ENCODE measurements at places on chromosomes 6 and 20.

GRCh38 chr6:154371281-154371680, 14.7 kb upstream of the IPCEF1 start:
- DNase-seq = no peak

- no peak for DNase-seq
These were observed 8.5 kb downstream of the CD164 start for GRCh38 chr6:109373762-109374161.

DNA sequence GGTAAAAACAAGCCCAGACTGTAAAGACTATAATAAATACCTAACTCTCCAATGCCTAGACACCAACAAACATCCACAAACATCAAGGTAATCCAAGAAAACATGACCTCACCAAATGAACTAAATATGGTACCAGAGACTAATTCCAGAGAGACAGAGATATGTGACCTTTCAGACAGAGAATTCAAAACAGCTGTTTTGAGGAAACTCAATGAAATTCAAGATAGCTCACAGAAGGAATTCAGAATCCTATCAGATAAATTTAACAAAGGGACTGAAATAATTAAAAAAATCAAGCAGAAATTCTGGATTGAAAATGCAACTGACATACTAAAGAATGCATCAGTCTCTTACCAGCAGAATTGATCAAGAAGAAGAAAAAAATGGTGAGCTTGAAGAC, 26.6 kb downstream of the NCOA6 start:
- no peak for DNase-seq

- DNase-seq = no peak
These were observed 69.8 kb upstream of the RIN2 start for GRCh38 chr20:19688031-19688806.

DNA sequence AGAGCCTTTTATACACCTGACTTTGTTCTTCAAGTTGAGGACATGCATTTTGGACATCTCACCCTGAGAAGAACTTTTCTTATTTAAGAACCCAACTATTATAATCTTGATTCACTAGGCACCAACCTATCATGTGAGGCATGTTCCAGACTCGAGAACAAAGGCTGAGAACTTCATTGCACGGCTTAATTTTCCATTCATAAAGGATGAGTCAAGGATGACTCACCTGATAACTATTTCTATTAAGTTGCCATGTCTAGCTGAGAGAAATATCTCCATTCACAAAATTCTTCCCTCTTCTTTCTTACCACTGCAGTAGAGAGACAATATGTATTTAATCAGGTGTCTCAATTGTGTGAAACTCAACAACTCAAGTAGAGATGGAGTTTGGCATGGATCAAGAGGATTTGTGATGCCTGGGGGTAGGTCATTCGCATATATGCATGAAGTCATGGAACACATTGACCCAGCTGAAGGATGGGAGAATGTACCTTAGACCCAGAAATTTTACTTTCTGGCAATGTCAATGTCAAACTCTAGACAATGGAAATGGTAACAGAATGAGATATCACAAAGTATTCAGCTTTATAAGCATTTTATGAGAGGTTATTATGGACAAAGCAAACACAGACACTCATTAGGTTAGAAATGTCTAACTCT, 208.7 kb upstream of the PRND start:
- DNase-seq = no peak

- no peak for DNase-seq
These were observed 59.3 kb downstream of the DLL1 start for GRCh38 chr6:170231293-170232185.

GRCh38 chr6:63677282-63677681, 41.7 kb downstream of the PHF3 start:
- no peak for DNase-seq

- no peak for DNase-seq
These were observed 110.1 kb upstream of the HDAC2 start for GRCh38 chr6:114080891-114081510.

DNA sequence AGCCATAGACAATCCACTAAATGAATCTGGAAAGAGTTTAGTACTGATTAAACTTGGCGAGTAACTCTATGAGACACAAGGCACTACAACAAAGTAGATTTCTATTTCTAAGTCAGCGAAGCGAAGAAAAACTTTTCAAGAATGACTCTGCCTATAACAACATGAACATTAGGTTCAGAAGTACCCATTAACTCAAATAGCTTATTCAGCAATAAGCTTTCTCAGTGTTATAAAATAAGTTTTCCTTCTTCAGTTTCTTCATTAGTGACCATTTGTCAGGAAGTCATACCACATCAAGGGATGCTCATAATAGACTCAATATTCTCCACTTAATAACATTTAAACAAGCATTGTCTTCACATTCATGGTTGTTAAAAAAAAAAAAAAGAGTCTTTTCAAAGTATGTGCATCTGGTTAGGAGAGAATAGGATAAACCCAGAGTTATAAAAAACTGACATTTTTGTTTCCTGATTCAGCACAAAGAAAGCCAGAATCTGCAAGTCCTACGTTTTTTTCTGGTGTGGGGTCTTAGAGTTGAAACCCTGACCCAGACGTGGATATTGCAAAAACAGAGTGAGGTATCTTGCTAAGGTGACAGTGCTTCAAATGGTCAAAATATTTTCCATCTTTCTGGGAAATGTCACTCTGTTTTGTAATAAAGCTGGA, 148.2 kb upstream of the PREP start:
- no peak for DNase-seq

GRCh38 chr20:20206788-20207187, 154.5 kb downstream of the CFAP61 start:
- DNase-seq = no peak

DNA sequence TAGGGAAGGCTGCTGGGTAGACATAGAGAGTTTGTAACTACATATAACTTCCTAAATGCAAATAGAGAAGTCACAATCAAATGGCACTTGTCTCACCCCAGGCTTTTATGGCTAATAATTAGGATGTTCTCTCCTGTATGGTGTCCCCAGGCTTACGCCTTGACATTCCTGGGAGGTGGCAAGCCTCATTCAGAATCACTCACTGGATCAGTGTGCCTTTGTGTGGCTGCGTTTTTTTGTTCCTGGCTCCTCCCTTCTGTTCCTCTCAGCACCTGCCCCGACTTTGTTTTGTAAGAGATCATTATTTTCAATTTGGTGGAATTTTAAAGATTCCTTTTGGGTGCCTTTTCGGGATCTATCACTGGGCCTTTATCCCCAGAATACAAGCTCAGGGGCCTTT, 5.7 kb downstream of the LAMP5 start:
- no peak for DNase-seq

DNA sequence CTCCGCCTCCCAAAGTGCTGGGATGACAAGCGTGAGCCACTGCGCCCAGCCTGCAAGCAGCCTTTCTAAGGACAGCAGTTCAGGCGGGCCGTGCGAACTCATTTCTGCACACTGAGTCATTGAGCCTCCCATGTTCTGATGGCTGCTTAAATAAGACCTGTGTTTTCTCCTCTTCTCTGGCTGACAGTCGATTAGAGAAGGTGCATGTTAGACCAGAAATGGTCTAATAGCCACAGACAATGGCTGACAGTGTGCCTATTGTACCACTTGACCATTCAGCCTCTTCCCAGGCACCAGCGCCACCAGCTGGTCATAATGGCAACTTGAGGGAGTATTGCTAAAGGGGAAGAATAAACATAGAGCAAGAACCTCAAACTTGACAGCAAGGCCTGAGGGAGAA, 6.2 kb downstream of the CST11 start:
- DNase-seq = no peak

- no peak for DNase-seq
These were observed 23.7 kb downstream of the SPATA2 start for GRCh38 chr20:49891476-49892110.

DNA sequence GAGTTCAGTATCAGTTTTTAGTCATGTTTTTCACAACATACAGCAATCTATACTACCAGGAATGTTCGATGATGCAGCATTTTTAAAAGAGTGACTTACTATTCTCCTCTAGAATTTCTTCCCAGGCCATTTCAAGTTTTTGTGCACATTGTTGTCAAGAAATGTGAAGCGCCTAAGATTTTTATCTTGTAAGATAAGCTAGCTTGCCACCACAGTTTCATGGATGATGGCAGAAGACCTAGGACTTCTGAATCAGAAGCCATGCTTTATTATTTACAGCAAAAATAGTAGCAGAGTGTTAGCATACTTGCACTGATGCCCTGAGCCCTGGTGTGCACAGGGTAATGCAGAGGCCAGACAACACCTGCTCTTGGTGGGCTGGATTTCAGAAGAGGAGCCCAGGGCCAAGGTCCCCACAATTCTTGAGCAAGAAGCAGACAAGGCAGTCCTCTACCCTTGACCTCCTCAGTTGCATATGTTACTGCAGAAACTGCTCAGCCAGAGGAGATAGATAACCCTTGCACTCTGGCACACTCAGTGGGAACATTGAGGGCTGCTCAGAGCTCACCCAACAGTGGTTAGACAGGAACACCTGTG, 99.2 kb downstream of the QKI start:
- DNase-seq = no peak

DNA sequence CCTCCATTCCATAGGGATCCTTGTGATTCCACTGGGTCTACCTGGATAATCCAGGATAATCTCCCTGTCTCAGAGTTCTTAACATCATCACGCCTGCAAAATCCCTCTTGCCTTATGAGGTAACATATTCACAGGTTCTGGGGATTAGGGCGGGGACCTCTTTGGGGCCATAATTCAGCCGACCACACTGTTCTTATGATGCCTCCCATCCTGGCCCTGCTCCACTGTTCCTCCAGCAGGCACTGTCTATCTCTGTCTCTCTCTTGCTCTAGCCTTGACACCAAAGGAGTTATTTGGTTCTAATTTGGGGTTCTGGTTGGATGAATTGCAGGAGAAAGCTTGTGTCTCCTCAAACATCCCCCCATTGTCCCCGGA, 168.1 kb downstream of the NFATC2 start:
- DNase-seq = no peak

GRCh38 chr6:162951164-162951743, 223.5 kb downstream of the PACRG start:
- DNase-seq = no peak

DNA sequence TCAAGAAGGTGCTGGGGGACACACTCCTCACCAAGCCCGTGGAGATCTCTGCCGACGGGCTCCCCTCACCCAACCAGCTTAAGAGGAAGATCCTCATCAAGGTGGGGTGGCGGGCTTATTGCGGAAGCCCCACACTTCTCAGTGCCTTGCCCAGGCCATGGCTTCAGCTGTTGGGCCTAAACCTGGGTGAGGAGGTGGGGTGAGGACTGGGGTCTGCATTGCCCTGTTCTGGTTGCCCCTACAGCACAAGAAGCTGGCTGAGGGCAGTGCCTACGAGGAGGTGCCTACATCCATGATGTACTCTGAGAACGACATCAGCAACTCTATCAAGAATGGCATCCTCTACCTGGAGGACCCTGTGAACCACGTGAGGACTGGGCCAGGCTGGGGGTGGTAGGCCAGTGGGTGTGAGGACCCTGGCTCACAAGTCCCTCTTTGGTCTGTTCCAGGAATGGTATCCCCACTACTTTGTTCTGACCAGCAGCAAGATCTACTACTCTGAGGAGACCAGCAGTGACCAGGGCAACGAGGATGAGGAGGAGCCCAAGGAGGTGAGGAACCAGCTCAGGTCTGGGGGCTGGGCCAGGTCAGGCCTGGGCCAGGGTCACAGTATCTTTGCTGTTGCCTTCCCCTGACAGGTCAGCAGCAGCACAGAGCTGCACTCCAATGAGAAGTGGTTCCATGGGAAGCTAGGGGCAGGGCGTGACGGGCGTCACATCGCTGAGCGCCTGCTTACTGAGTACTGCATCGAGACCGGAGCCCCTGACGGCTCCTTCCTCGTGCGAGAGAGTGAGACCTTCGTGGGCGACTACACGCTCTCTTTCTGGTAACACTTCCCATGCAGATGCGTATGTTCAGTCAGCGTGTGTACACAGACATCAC, 27.9 kb downstream of the PLCG1 start:
- no peak for DNase-seq

GRCh38 chr6:4687989-4688947, 87.9 kb upstream of the CDYL start:
- no peak for DNase-seq

DNA sequence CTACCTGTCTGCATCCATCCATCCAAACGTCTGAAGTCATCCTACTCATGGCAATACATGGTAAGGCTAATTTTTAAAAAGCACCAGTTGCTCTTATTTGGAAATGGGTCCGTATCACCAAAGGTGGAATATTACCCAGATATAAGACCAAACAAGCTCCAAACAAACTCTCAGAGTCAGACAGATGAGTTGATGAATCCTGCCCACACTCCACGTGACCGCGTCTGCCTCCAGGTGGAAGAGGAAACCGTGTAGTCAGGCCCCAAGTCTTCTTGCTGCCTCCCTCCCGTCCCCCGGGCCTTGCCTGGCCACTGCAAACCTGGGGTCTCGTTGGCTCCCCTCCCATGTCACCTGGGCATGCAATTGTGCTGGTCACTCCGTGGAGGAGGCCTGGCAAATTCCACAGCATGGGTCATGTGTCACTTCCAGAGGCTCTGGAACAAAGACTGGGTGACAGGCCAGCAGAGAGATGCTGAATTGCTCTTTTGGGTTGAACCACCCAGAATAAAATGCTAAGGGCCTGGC, 31.8 kb downstream of the CTCFL start:
- DNase-seq = no peak

- no peak for DNase-seq
These were observed 181.6 kb downstream of the FARS2 start for GRCh38 chr6:5442916-5443315.

- no peak for DNase-seq
These were observed 41.2 kb upstream of the ASIP start for GRCh38 chr20:34200023-34200422.

DNA sequence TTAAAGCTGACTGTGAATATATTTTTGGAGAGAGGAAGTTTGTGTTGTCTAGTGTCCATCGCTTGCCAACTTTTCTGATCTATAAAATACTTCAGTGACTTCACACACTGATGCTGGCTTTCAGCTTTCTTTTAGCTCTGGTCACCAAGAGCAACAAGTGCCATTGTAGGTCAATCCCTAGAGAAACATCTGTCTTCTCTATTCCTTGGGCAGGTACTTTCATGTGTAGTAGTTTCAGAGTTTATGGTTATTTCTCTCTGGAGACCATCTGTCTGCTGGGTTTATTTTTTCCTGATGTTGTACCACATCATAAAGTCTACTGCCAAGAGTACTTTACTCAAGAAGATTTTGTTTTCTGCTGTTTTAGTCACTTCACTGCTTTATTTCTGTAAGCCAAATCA, 249.9 kb downstream of the KHDC1L start:
- no peak for DNase-seq

DNA sequence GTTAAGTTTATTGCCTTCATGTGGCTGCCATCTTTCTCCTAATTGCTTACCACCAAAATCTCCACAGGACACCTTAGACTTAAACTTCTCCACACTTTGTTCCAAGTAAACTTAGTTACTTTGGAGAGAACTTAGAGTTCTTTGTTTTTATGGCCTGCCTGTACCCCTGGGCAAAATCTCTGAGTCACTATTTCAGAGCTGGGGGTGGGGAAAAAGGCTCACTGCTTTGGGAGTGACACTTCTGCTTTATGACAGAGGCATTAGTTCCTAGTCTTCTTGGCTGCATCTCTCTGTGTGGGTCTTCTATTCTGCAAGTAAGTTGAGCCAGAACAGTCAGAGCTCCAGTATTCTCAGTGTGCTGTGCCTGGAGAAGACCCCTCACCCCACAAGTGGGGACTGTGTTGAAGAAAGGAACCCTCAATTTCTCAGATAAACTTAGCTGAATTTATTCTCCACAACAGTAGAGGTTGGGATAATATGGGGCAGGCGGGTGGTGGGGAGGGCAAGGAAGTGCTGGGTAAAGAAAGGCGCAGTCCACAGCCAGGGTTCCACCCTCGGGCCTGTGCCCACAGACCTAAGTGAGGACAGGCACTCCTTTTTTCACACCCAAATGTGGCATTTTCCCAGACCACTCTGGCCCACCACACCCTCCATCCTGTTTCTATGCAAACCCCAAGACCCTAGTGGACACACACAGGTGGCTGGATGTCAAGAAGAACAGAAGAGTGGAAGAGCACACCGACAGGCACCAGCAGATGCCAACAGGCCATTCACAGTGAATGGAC, 636.6 kb upstream of the MAN1A1 start:
- DNase-seq = no peak

Measured in NCI-H1417 treated with DMSO at 0.1 percent for 48 hours (cell line).